ENCODE measurements at places on chromosomes 5 and 9. TPM values are rescaled to one million over a fixed set of nuclear protein-coding genes. Genes with fewer than 3 reads are reported as not detected.

Gene ACOT12
- total RNA-seq: 0.10 TPM

Gene UBE2QL1
- total RNA-seq: 0.89 TPM

Gene PPP6C
- 15.0 TPM for total RNA-seq

Gene KIAA1958
- 6.6 TPM for total RNA-seq

Gene PDGFRB
- total RNA-seq: 90.9 TPM

Gene PCDHA4
- total RNA-seq: 0.30 TPM

Gene FGF18
- total RNA-seq: 5.5 TPM

Gene CAVIN4
- 39.9 TPM for total RNA-seq

Gene PCDHB15
- 3.6 TPM for total RNA-seq

Gene ZNF483
- total RNA-seq: 4.2 TPM

Gene SEMA5A
- 31.5 TPM for total RNA-seq

Gene TYRP1
- 73.9 TPM for total RNA-seq

Gene RNF20
- total RNA-seq: 26.0 TPM

Gene RARS1
- 116 TPM for total RNA-seq

Gene PTGR1
- 40.2 TPM for total RNA-seq

Gene RANBP17
- 28.8 TPM for total RNA-seq

Gene TUSC1
- total RNA-seq: 10.2 TPM

Gene SHC3
- 0.79 TPM for total RNA-seq

Gene PCYOX1L
- 6.5 TPM for total RNA-seq

Gene SEC24A
- total RNA-seq: 24.8 TPM

Gene CNTFR
- 7.5 TPM for total RNA-seq

Gene SOX30
- total RNA-seq: 0.10 TPM

Gene ANXA6
- total RNA-seq: 182 TPM

Gene CFAP157
- total RNA-seq: 0.10 TPM

Gene EPB41L4A
- 9.8 TPM for total RNA-seq

Gene RASGRF2
- 2.1 TPM for total RNA-seq

Gene C9orf50
- not detected for total RNA-seq

Gene ELAVL2
- 3.2 TPM for total RNA-seq

Gene LTC4S
- total RNA-seq: 1.5 TPM

Gene PCDHA9
- 0.30 TPM for total RNA-seq

Gene RNF183
- total RNA-seq: 0.20 TPM
